Cardiac fibroblast (primary cell): ENCODE measurements at places on chromosomes 7 and 10.

DNA sequence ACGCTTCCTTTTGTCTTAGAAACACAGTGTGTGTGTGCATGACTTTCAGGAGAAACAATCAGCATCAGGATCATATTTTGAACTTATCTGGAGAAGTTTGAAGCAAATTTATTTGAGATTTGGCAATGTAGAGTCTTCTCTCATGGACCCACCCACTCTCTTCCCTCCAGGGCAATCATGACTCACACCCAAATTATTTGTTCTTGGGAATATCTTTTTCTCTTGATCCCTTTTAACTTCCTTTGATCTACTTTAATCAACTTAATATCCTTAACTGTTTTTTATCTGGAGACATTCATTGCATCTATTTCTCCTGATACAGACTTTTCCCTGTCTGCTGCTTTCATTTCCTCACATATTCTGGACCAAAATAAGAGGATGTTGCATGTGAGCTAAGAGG is 1174.3 kb downstream of the GATA3 start:
- no peak for DNase-seq

DNA sequence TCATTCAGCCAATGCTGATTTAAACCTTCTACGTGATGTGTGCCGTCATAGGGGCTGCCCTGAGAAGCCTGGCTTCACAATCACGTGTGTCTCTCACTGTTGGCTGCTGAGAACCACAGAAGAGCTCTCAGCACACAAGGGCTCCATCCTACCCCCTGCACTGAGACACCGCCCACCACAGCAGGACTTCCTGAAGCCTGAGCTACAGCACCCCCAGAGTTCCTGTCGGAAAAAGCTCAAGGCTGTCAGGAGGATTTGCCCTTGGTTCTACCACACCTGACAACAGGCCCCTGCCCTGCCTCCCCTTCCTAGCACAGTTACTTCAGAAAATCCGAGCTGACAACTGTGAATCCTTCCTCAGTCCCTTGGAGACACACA is 191.9 kb downstream of the MAD1L1 start:
- no peak for DNase-seq

GRCh38 chr10:63738410-63738809 is 217.2 kb downstream of the REEP3 start:
- DNase-seq, result peak; percentile 75

DNA sequence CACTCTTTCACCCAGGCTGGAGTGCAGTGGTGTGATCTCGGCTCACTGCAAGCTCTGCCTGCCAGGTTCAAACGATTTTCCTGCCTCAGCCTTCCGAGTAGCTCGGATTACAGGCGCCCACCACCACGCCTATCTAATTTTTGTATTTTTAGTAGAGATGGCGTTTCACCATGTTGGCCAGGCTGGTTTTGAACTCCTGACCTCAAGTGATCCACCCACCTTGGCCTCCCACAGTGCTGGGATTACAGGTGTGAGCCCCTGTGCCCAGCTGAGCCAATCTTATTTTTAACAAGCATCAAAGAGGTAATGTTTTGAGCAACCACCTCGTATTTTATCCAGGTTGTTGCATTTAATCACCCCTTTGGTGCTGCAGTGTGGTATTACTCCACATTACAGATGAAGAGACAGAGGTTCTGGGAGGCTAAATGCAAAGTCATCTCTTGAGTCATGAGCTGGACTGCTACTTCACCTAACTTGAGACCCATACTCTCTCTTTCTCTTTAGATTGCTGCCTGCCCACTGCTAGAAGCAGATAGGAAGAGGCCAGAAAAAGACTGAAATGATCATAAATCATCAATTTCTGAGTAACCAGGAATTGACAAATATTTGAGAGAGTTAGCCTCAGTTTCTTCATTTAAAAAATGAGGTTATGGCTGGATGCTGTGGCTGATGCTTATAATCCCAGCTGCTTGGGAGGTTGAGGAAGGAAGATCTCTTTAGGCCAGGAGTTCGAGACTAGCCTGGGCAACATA is 116.2 kb downstream of the CAMK1D start:
- no peak for DNase-seq

- DNase-seq, result no peak
Observed at GRCh38 chr10:77231375-77231774, 406.2 kb downstream of the KCNMA1 start.

- no peak for DNase-seq
Observed at GRCh38 chr10:49508654-49509053, 30.3 kb downstream of the ERCC6 start.

- no peak for DNase-seq
Observed at GRCh38 chr7:74220229-74220628, 10.4 kb downstream of the LAT2 start.

GRCh38 chr7:158026636-158027265 is 560.9 kb downstream of the PTPRN2 start:
- no peak for DNase-seq

GRCh38 chr10:16887565-16887964 is 70.3 kb upstream of the RSU1 start:
- DNase-seq, result peak; percentile 91

DNA sequence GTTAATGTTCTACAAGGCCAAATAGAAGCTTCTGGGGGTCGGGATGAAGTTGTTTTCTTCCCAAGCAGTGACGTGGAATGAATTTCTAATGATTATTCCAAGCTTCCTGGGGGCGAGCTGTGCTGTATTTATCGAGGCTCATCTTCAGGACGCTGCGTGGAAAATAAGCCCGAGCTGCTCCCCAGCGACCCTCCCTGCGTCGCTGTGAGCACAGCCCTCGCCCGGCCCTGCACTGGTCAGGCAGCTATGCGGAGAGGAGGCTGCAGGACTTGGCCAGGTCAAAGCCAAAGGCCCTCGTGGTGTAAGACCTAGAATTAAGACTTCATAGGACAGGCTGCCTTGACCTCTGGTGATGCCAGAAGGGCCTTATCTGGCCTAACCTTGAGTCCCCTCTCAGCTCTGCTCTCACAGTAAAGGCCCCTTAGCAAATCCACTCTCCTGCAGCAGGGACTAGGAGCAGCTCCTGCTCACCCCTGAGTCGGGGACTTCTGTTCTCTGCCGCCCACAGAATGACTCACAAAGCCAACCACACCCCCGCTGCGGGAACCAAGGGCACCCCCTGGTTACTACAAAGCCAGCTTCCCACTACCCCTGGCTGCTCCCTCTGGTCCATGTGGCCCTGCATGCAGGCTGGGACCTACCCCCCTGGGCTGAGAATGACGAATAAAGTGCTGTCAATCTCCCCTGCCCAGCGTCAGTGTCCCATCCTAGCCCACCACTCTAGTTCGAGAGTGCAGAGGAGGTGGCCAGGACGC is 501.6 kb downstream of the TCERG1L start:
- no peak for DNase-seq

- no peak for DNase-seq
Observed at GRCh38 chr7:129055294-129055816, 444 bp upstream of the TNPO3 start.

DNA sequence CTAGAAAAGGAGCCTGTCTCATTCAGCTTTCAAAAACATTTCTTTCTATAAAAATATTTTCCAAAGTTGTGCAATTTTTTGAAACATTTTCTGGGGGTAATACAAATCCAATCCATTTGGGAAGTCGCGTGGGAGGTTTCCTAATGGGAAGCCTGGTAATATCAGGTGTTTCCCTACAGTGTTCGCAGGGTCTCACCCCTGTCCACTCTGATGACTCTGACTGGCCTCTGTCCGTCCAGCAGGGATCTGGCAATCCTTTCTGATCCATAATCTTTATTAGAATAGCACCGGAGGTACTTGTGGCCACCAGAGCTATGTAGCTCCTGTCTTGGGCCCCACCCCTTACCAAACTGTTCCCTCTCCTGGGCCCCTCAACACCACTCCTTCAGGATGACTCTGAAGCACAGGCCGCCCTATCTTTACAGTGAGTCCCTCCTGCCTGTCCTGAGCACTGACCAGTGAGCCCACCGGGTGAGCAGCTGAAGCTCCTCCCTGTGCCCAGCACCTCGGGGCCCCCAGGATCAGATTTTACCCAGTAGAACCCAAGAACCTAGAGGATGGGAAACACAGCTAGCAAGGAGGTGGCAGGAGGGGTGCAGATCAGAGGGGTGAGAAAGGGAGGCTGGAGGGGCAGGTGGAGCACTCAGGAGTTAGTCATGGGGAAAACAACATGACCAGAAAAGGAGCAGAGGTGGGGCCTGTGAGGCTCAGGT is 84.8 kb downstream of the PTPRE start:
- DNase-seq, result no peak
